CD4-positive, alpha-beta T cell treated with Interleukin-4 for 4 hours (primary cell): ENCODE measurements at places on chromosomes 7 and 10.
A peak's percentile ranks its signal among the peaks of the same experiment; 100 is the strongest.

DNA sequence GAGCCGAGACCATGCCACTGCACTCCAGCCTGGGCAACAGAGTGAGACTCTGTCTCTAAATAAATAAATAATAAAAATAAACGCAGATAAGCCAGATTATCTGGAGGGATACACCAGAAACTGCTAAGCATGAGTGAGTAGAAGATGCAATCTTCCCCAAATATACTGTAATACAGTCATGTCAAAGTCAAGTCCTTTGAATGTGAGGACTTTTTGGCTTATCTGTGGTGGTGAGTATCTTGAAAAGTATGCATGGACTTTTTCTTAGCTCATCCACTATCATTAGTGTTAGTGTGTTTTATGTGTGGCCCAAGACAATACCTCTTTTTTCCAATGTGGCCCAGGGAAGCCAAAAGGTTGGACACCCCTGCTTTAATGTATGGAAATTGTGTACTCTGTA, 44.7 kb upstream of the PITRM1 start:
- no peak for DNase-seq

DNA sequence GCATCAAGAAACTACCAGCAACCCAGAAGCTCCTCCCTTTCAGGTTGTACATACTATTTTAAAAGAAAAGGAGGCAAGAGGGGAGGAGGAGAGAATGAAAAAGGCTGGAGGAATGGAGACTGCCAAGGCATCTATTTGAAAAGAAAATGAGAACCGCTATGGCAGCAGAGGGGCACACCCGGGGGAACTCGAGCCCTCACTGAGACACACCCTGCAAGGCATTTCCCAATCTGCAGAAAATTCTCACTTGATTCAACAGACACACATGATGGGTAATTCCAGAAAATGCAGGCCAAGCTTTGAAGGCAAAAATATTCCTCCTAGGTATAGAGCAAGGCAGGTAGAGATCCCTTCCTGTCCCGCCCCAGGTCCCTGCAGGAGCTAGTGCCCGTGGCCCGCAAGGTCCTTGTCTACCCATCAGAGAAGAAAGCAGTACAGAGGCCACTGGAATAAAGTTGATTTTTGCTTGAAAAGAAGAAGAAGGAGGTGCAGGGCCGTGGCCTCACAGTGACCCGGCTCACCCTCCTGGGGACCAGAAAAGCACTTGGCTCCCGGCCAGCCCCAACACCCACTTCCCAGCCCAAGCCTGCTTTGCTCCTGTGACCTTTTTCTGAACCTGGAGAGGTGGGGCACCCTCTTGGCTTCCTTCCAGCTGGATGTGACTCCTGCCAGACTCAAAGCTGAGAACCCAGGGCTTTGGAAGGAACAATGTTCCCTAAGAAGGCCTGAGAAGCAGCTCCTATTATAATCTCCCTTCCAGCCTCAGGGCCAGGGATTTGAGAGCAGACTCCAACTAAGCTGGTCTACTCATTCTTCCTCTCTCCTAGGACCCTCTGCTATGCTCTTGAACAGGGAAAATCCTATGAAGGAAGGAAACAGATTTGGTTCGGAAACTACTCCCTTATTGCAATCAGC, 6.2 kb upstream of the PIK3CG start:
- no peak for DNase-seq

DNA sequence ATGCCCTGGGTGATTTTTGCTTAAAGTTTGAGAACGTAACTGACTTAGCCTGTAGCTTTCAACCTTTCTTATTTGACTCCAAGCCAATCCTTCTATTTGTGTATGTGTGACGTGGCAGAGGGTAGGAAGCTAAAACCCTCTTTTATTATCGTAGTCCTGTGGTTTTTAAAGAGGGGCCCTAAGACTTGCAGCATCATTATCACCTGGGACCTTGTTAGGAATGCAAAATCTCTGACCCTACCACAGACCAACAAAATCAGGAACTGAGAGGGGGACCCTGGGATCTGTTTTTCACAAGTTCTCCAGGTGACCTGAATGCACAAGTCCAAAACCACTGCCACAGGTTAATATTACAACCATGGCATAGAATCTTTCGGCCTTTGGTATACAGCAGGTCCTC, 80.1 kb downstream of the OSBPL3 start:
- DNase-seq: no peak

- DNase-seq: no peak
These were observed 80.0 kb downstream of the NRCAM start for GRCh38 chr7:108376206-108376605.

GRCh38 chr10:117535298-117536071, 7.1 kb upstream of the EMX2 start:
- no peak for DNase-seq

GRCh38 chr7:30931161-30931928, 19.7 kb downstream of the AQP1 start:
- DNase-seq: no peak

GRCh38 chr7:155073922-155074321, 3.8 kb downstream of the HTR5A start:
- no peak for DNase-seq

GRCh38 chr10:69088801-69089501, 1.0 kb downstream of the SRGN start:
- peak; percentile 90 for DNase-seq

GRCh38 chr7:80453699-80454340, 58.0 kb downstream of the GNAT3 start:
- no peak for DNase-seq

DNA sequence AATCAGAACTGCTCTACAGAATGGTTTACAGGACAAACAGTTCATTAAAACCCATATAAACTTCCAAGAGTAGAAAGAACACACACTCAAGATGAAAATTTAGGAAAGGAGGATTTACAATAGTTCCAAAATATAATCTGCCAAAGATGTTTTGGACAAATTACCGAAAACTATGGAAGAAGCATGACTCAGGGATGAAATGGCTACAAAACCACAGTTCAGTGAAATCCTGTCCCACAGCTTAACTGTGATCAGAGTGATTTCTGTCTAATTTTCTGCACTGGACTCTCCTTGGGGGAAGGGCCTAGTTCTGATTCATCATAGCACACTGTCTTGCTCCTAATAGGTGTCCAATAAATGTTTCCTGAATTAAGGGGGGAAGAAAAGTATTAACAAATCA, 82.2 kb downstream of the HIPK2 start:
- DNase-seq: no peak

GRCh38 chr7:95682913-95683312, 86.6 kb upstream of the PDK4 start:
- no peak for DNase-seq

DNA sequence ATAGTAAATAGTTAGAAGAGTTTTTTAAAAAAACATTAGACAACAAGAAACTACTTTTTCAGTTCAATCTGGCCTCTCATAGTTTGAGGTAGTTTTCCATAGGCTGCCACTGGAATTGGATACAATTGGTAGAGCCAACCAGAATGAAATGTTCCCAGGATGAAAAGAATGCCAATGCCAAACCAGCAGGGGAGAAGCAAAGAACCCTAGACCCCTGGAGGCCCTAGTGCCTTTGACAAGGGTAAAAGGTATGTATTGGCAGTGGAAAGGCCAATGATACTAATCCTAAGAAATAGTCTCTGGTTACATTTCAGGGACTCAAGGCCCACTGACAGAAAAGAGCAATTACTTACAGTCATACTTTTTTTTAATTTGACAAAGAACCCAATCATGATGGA, 77.4 kb upstream of the SEM1 start:
- no peak for DNase-seq

DNA sequence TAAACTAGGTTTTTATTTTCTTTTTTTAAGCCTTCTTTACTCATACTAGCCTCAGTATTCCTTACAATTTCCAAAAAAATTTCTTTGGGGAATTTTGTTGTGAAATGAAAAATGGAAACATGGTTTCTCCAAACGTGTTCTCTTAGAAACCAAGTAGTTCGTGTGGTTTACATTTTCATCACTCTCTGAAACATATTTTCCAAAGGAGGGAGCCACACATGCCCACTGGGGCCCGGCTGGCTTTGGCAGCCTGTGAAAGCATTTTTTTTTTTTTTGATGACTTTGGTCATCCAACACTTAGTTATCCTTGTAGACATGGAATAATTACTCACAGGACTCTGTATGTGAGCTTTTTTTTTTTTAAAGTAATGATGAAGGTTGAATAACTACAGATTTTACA, 169.6 kb downstream of the C7orf25 start:
- no peak for DNase-seq

DNA sequence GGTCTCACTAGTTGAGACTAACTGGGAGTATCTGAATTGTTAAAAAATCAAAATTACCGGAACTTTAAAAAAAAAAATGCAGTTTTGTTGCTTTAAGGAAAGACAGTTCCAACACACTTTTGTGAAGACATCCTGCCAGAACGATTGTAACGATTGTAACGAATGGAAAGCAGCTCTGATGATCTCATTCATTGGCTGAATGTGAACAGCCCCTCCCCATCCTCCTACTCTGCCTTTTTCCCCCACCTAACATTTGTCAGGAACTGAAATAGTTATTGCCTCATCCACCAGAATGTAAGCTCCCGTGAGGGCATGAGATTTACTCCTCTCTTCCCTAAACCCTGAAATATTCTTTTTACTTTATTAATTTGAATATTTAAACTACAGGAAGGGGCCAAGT, 23.1 kb upstream of the ZC3HAV1L start:
- DNase-seq: no peak

DNA sequence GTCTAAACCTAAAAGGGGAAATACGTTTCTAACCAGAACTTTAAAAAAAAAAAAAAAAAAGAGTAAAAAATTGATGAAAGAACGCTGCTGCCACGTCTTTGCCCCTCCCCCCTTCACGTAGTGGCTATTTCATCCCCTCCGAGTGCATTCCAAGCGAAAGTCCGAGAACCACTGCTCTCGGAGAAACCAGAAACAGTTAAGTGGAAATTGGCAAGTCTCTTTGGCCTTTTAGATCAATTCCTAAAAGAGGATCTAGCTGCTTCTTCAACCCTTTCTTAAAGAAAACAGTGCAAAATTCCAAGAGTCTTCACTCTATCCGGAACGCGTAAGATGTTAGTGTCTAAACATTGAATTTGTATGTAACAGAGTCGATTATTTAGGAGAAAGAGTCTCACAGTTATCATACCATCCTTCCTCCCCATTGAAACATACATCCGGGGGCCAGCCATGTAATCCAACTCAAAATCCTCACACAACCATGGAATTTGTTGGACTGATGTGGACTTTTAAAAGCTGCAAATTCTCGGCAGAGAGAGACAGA, 1.1 kb downstream of the P4HA1 start:
- peak; percentile 31 for DNase-seq

DNA sequence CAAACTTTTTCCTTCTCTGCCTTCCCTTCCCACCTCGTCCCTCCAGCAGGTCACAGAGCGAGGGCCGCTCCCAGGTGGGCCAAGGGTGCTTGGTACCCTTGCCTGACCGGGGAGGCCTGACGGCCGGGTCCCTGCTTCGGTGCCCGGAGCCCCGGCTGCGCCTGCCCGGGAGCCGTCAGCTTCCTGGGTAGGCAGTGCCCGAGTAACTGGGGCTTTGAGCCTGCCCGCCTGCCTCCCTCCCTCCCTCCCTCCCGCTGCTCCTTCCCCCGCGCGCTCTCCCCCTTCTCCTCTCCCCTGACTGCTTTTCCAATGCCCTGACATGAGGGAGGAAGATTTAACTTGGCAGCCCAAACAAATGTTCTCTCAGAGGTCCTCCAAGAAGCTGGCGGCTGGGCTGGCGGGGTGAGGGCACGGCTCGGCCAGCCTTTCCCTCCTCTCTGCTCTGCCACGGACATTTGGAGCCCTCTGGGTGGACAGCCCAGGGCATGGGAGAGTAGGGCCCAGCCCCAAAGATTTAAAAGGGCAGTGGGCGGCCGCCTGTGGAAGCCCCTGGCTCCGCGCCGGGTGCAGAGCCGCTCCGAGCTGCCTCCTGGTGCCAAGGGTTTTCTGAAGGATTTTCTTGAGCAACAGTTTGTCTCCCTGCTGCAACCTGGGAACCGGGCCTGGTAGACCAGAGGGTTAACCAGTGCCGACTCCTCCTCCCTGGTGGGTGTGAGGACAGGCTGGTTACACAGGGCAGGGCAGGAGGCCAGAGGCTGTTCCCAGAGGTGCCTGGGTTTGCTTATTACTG, 2.0 kb downstream of the ZMIZ1 start:
- DNase-seq: no peak

- DNase-seq: no peak
These were observed 30.3 kb downstream of the ADCYAP1R1 start for GRCh38 chr7:31082447-31082846.

GRCh38 chr7:44650772-44651171, 44.3 kb downstream of the OGDH start:
- DNase-seq: no peak

- no peak for DNase-seq
These were observed 983.7 kb downstream of the GATA3 start for GRCh38 chr10:9038146-9038714.

GRCh38 chr7:22718911-22719420, 8.0 kb upstream of the IL6 start:
- no peak for DNase-seq

GRCh38 chr10:21584834-21585530, 51.0 kb downstream of the MLLT10 start:
- DNase-seq: no peak

DNA sequence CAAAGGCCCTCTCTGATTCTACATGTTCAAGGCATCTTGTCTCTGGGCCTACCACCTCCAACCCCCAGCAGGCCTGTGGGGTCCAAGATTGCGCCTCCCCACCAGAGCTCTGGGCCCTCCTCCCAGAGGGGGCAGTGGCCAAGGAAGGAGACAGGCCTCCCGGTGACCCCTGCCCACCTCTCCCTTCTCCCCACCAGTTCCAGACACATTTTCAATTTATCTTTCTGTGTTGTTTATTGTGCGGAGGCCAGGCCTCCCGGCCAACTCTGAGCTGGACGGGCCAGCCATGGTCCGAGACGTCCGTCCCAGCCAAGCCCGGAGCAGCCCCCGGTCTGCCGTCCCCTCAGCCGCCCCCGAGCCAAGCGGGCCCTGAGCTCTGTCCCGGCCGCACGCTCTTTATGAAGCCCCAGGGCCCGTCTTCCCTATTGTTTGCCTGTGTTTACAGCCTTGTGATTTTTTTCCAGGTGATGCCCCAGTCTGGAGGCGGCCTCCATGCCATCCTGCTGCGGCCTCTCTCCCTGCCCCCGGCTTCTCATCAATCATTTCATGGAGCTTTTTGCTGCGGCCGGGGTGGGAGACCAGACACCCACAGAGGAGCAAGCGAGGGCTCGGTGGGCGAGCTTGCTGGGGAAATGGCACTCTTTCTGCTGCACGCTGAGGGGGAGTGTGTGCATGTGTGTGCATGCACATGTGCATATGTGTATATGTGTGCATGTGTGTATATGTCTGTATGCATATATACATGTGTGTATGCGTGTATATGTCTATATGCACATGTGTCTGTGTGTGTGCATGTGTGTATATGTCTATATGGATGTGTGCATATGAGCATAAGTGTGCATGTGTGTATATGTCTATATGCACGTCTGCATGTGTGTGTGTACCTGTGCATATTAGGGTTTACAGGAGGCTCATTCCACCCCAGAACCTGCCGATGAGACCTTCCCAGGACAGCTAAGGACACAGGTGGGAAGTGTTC, 52.7 kb upstream of the ELN start:
- DNase-seq: no peak
